Stimulated activated CD4-positive, alpha-beta T cell treated with anti-CD3 and anti-CD28 coated beads, TNF-alpha, amount 100 ng/mL, for 4 hours (primary cell): ENCODE measurements at places on chromosomes 3 and 15.

DNA sequence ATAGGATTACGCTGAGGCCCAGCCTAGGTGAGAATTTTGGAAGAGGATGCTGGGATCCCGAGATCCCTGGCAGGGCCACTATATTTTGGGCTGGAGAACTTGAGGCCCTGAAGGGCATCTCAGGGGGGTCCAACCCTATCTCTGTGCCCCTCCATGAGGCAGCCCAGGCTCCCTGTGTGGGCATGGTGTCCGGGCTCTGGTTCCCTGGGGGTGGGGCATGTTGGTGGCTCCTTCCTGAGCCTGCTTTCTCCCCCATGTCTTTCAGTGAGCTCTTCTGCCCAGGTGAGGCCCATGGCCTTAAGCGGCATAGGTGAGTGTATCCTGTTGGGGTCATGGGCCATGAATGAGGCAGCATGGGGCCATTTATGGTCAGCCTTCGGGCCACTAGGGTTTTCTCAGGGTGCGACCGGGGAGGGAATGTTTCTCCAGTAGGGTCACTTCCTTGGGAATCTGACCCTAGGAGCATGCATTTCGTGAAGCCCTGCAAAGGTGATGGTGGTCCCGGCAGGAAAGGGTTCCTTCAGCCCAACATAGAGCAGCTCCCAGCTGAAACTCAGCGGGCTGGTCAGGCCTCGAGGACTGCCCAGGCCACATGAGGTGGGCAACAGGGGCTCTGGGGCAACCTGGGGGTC is 191.3 kb downstream of the UBE3A start:
- no peak for DNase-seq

DNA sequence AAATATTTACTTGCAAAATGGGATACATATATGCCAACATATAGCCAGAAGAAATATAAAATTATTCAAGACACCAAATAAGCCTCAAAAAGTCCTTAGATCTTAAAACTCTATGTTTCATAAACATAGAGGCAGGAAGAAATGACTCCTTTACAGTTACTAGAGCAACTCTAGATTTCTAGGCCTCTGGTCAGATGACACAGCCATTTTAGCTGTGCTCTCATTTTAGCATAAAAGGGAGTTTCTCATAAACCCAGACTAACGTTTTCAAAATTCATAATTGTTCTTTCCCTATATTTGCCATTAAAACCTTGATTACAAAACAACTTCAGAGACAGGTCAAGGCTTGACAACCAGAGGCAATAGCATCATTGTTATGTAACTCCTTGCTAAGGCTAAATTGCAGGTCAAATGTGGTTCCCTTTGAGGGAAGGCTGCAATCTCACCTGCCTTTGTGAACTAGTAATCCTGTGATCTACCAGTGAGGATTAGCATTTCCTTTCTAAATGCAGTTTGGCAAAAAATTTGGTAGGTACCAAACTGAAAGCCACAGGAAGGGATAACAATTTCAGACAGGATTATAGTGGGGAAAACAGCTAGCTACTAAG is 8.2 kb downstream of the THOC7 start:
- no peak for DNase-seq

GRCh38 chr3:15015456-15015855 is 49.7 kb downstream of the MRPS25 start:
- DNase-seq: no peak

DNA sequence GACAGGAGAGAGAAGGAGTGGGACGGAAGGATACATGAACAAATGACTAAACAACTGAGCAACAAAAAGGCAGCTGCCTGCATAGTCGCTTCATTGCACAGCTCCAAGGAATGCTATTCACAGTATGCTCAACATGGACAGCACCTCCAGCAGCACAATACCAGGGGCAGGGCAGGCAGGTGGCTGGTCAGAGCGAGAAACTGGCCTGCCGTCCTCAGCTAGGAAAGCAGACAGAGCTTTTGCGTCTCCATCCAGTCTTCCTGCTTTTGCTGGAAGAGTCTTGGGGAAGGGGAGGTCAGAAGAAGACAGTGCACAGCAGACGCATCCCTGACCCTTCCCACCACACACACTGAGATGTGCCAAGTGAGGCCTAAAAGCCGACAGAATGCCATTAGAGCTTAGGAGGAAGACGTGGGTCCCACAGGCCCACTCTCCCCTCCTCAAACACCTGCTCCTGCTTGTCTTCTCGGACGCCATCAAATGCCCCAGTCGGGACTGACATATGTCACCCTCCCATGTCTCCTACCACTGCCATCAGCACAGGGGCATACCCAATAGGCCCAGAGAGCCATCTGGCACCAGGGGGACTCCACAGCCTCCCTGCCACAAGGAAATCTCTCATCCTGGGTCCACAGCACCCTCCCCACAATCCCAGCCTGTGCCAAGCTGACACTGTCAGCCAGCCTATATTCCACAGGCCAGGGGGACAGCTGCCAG is 3.9 kb downstream of the RAB6B start:
- DNase-seq: no peak

DNA sequence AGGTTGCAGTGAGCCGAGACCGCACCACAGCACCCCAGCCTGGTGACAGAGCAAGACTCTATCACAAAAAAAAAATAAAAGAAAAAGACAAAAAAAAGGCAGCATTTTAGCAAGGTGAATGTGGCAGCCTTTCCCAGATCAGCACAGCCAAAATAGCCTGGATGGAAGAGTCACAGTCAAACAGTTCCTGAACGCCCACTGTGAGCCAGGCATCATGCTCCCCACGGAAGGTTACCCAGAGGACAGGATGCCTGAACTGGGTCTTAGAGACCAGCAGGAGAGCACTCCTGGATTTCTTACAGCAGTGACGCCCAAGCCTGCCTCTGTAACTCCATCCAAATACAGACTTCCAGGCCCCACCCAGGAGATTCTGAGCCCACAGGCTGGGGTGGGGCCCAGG is 4.5 kb downstream of the XXYLT1 start:
- DNase-seq: no peak

GRCh38 chr15:71752604-71753289 is 57.6 kb upstream of the NR2E3 start:
- no peak for DNase-seq

- no peak for DNase-seq
Observed at GRCh38 chr3:155047672-155048071, 32.4 kb upstream of the MME start.

DNA sequence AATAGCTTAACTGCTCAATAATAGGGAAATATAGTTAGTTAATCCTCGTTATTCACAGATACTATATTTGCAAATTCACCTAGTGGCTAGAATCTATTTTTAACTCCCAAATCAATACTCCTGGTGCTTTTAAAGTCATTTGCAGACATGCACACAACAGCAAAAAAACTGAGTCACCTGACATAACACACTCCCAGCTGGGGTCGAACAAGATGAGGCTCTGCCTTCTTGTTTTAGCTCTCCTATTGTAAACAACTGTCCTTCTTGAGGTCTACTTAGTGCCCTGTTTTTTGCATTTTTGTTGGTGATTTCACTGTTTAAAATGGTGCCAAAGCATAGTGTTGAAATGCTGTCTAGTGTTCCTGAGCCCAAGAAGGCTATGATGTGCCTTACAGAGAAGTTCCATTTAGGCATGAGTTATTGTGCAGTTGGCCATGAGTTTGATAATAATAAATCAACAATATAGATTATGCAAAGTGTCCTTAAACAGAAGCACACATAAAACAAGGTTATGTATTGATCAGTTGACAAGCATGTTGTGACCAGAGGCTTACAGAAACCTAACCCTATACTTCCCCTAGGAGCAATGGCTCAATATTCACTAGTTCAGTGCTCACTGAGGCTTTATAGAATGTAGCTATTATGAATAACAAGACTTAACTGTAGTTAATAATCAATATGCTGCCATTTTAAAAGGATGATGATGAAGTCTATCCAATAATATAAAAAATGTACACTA is 18.6 kb downstream of the MAP3K13 start:
- DNase-seq: no peak

DNA sequence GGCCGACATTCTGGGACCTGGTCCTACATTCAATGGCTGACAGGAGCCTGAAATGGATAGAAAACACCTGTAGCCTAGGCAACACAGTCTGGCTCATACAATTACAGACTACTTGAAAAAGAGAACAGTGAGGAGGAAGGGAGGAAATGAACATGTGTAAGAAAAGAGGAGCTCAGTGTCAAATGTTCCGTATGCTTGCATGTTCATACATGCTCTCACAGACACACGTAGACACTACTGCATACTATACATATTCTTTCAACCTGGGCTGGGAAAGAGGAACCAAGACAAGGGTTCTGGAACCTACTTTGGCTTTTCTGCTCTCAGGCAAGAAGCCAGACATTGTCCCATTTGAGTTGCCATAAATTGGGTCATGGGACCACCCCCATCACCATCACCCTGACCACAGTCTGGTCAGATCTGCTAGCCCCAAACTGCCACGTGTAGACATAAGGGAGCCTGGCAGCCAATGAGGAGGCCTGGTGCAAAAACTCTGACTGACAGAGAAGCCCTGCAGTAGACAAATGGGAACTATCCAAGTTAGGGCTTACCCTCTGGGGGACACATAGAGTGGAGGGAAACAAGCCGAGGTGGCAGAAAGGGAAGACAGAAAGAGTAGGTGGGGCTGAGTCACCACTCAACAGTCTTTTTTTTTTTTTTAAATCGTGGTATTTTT is 310.0 kb downstream of the SHQ1 start:
- DNase-seq: no peak

- DNase-seq: no peak
Observed at GRCh38 chr15:60374628-60375081, 23.1 kb downstream of the ANXA2 start.

- no peak for DNase-seq
Observed at GRCh38 chr3:126964261-126964660, 18.7 kb upstream of the PLXNA1 start.

DNA sequence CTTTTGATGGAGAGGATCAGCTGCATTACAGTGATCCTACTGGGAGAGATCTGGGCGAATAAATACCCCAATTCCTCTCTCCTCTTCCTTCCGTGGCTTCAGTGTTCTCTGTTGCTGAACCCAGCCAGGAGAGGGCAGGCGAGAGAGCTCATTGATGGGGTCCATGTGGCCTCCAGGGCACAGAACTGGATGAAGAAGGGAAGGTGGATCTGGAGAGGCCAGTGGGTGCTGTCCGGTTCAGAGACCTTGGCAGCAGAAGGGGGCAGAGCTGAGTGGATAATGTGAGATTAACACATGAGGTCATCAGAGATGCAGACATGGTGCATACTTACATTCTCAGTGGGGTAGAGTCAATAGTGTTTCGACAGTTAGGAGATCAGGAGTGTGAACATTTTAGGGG is 193.6 kb downstream of the CLSTN2 start:
- no peak for DNase-seq

- DNase-seq: no peak
Observed at GRCh38 chr3:37768107-37768809, 93.4 kb upstream of the CTDSPL start.

- no peak for DNase-seq
Observed at GRCh38 chr3:11084677-11085076, 69.6 kb upstream of the HRH1 start.
